Stimulated activated CD4-positive, alpha-beta T cell treated with anti-CD3 and anti-CD28 coated beads, TNF-alpha, amount 100 ng/mL, for 4 hours (primary cell): ENCODE measurements at places on chromosomes 12 and 14.

DNA sequence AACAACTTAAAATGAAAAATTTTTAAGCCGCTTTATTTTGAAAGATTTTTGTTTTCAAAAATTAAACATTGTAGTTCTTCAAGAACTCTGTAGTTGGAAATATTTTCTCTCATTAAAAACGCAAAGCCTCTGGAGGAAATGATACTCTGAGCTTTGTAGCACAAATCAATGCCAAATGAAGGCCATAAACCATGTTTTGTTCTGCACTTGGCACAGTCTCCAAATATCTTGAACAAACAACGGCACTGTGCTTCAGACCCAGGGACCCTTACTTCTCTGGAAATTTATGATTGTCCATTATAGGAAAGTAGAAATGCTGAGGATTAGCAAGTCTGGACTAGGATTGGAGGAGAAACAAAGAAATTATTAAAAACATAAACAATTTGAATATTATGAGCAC lies 160.8 kb upstream of the BMP4 start:
- DNase-seq: no peak

DNA sequence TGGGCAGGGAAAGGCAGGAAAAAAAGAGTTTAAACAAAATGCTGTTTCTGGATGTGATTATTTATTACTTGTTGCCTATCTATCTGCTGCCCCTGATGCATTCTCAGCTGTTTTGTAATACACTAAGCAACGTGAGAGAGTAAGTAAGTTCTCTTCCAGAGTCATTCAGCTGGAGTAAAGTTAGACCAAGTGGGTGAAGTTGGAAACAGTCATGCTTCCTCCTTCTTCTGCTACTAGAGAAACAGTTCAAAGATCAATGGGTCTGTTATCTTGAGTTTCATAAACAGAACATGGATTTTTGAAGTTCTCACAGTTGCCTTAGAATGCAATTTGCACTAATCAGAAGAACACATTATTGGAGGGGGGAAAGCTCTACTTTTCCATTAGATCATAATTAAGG lies 279.3 kb downstream of the EGLN3 start:
- no peak for DNase-seq

DNA sequence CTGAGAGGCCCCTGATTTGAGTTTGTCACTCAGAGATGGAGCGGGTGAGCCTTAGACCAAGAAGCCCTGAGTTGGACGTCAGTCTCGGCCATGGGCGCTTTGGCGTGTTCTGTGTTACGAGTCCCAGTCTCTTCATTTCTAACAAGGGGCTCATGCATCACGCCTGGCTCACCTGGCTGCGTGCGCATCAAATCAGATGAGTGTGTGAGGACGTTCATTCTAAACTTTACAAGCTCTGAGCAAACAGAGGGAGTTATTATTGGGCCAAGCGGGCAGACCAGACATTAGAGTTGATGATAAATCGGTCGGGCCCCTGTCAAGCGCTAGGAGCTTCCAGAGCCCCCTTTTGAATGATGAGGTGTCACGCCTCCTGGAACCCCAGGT lies 117.2 kb downstream of the CALM1 start:
- DNase-seq: no peak

DNA sequence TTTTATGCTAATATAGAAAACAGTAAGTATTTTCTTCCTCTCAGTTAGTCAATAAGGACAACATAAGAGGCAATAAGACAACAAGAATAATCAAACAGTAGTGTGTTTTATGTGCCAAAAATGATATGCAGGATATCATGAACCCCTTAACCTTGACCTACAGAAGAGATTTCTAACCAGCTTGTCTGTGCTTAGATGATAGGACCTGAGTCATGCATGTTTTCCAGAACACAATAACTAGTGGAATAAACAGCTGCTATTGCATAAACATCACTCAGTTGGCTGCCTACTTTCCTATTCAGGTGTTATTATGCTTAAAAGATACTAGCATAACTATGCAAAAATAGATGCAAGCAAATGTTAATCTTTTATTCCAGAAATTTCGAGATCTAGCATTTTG lies 282.5 kb downstream of the PRKD1 start:
- no peak for DNase-seq

GRCh38 chr12:41424651-41425050 lies 236.5 kb downstream of the PDZRN4 start:
- no peak for DNase-seq

- no peak for DNase-seq
Measured at GRCh38 chr14:69261761-69262331, 1.9 kb downstream of the GALNT16 start.

DNA sequence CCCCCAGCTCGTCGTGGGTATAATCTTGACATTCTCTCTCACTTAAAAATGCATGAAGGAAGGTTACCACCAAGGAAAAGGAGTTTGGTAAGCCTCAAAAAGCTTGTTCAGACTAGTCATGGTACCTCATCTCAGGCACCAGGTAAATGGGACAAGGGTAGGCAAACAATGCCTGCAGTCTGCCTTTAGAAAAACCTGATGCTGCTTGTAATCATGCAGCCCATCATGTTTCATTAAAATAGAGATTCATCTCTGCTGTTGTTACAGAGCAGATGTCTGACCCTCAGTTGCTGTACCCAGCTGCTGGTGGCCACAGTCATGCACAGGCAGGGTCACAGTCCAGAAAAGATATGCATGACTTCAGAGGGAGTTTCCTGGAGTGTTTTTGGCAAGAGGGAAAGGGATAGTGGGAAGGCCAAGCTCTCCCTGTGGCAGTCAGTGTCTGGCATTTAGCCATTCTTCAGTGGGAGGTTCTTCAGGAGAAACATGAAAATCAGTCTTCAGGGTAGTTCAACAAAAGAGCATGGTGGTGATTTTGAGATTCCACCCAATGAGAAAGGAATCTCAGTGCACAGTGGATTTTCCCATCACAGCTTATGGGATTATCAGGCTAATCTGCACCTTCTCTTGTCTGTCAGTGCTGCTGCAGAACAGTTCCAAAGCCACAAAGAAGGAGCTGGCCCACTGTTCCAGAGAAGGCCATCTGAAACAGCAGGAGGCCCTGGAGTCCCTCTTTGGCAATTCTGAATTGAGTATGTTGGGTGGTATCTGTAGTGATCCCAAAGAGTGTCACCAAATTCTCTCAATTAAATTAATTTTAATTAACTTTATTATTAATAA lies 202.7 kb upstream of the FRMD6 start:
- no peak for DNase-seq

DNA sequence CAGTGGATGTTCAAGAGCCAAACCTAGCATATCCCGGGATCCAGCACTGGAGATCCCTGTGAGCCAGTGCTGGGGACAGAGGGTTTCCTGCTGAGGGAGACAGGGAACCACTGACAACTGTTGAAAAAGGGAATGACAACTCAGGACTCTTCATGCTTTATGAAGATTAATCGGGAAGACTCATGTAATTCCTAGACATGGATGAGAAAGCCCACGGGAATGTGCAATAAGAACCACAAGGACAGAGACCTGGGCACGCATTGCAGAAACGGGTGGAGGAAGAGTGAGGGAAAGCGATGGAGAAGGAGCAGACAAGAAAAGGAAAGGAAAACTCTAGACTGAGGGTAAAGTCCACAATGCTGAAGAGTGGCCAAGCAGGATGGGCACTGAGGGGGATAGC lies 296.0 kb downstream of the PCNX1 start:
- no peak for DNase-seq

- DNase-seq: no peak
Measured at GRCh38 chr12:60947533-60947932, 1312.7 kb upstream of the USP15 start.

DNA sequence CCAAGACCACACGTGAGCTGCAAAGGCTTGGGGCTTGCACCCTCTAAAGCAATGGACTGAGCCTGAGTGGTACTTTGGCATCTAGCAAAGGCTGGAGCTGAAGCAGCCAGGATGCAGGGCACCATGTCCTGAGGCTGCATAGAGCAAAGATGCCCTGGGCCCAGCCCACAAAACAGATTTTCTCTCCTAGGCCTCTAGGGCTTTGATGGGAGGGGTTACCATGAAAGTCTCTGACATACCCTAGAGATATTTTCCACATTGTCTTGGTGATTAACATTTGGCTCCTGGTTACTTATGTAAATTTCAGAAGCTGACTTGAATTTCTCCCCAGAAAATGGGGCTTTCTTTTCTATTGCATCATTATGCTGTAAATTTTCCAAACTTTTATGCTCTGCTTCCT lies 438.3 kb downstream of the SLC16A7 start:
- DNase-seq: no peak

DNA sequence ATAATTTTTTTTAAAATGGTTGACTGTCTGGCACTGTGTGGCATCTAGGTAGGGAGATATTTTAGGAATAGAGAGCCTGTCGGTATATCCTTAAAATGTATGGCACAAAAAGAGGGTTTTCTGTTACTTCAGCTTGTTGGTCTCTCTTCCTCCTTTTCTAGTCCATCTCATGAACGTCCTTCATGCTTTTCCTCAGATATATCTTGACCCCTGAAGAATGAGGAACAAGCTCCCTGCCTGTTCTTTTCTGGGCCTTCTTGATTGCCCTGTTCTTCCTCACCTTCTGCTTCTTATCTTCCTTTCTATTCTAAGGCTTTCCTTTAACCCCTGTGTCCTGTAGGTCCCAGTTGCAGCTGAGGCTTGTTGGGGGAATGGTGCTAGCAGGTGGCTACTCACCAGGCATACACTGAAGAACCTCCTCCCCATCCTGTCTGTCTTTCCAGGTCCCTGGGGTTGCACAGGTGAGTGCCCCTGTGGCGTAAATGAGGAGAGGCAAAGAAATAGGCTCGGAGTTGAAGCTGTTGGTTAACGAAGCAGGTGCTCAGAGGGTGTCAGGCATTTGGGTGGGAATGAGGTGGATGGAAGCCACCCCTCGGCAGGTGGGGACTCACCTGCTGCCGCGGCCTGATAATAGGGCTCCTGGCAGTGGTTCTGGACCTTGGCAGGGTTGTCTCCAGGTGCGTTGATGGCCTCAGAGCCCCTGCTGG lies 7.2 kb upstream of the C1R start:
- no peak for DNase-seq

- no peak for DNase-seq
Measured at GRCh38 chr12:55724226-55724939, 4.2 kb downstream of the RDH5 start.

- peak; percentile 23 for DNase-seq
Measured at GRCh38 chr12:107352347-107353081, 259.2 kb upstream of the CRY1 start.

DNA sequence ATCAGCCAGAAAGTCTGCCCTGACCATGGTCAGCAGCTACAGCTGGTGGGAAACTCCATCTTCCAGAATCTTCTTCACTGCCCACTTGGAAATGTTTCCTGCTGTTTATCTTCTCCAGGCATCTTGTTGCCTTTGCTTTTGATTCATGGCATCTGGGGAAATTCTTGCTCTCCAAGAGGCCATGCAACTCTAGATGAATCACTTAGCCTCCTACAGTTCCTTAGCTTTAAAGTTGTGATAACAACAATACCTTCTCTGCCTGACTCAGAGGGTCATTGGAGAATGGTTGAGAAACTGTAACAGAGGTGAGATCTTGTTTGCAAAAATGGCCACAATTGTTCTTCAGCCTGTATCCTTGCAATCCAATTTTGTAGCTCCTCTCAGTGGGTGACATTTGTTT lies 121.0 kb upstream of the VRK1 start:
- DNase-seq: no peak

- DNase-seq: no peak
Measured at GRCh38 chr14:79415726-79416125, 795.6 kb downstream of the DIO2 start.

- no peak for DNase-seq
Measured at GRCh38 chr14:34122081-34122480, 171.2 kb upstream of the EGLN3 start.

DNA sequence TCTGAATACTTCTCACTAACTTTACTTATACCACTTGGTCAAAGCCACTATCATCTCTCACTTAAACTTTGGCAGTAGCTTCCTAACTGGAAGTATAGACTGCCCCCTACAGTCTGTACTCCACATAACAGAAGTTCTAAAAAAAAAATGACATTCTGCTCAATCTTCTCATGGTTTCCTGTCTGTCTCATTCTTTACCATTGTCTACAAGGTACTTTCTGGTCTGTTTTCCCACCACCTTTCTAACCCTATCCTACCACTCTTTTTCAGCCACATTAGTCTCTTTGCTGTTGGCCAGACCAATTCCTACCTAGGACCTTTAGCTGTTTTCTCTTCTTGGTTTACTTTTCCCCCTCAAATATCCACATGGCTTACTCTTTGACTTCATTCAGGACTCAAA lies 14.7 kb downstream of the CPSF6 start:
- DNase-seq: no peak

DNA sequence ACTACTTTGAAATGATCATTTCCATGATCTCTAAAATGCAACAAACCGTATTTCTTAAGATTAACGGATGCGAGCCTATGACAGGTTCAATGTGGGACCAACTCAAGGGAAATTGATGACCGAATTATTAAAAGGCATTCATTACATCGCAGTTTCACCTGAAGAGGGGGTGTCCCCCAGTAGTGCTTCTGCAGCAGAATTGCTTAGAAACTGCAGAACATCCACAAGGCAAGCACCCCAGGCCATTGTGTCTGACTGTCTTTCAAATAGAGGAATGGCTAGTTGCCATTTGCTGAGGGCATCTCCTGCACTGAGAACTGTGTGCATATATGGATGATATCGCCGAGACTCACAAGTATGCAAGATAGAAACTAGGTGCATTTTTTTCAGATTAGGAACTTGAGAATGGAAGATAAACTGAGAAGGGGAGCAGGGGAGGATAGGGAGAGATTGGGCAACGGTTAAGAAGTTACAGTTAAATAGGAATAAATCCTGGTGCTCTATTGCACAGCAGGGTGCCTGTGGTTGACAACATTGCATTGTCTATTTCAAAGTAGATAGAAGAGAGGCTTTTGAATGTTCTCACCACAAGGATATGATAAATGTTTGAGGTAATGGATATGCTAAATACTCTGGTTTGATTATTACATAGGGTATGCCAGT lies 234.3 kb upstream of the PLEKHG7 start:
- DNase-seq: no peak

DNA sequence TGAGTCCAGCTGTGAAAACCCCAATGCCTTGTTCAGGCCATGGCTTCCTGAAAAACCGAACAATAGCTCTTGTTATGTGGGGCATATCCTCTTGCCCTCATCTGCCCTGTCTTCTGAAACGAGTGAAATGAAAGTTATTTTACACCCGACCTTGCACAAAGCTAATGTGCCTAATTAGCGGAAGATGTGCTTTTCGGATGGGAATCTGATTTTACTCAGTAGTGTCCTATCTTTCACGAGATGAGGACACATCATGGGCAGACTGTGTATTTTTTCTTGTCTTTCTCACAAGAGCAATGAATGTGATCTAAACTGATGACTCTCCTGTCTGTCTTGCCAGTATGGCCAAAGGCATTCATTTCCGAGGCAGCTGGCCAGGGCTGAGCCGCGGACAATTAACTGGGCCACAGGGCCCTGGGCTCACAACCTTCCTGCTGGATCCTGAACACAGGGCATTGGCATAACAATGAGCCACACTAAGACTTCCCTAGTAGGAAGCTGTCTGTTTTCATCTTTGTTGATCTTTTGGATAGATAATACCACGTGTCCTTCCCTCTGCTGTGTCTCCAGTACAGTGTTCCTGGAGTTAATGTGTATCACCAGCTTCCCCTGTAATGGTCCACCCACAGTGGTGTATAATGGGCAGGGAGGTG lies 86.0 kb upstream of the HIF1A start:
- no peak for DNase-seq

GRCh38 chr14:101939646-101940170 lies 24.7 kb upstream of the DYNC1H1 start:
- DNase-seq: no peak
